Stimulated activated CD4-positive, alpha-beta T cell treated with anti-CD3 and anti-CD28 coated beads, Interleukin-1b, Interleukin-23, amount 100 ng/mL, for 1 hour (primary cell): ENCODE measurements at places on chromosomes 1 and 21.

DNA sequence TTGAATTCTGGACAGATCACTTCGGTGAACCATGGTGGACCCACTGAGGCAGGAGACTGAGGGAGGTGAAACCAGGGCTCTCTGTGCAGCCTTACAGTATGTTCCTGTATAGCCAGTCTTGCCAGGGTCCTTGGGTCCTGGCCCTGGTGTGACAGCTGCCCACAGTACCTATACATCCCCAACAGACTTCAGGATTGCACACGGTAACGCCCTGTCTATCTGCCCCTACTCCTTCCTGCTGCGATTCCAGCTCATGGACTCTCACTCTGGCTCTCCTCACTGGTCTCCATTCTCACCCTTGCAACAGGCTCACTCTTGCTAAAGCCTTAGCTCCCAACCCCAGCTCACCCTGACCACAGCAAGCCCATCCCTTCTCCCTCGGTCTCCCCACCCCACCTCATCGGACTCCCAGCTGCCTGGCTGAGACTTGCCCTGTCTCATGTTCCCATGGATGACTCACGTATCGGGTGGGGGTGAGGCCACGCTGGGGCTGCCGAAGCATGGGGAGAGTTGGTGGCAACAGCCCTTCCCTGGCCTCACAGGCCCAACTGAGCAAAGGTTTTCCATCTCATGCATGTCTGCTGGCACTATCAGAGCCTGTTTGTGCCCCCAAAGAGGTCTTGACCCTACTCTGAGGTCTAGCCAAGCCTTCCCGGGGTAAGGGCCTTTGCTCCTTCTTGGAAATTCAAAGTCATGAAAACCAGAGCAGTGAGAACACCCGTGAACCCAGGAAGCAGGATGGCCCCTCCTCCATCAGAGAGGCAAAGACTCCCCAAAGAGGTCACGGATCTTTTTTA, 7.1 kb downstream of the PHLDA3 start:
- DNase-seq: no peak

DNA sequence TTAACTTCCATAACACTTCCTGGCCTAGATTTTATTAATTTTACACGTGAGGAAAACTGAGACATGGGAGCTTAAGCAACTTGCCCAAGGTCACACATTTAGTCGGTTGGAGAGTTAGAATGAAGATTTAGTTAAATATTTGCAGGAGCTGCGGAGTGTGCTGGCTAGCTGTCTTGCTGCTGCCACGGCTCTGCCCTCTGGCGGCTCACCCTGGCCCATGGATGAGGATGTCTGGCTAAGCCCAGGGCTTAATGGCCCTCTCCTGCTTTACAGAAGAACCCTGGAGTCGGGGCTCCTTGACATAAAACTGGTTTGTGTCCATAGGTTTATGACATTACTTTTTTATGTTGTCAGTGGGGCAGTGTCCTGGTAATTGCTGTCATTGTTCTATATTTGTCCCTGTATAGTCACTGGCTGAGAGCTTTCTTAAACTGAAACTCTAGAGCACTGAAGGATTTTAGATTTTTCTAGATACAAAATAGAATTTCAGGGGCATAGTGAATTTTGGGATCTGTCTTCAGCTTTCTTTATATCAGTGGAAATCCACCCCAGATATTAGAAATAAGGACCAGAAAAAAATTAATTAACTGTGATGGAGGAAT, 88.9 kb upstream of the WLS start:
- DNase-seq: no peak

DNA sequence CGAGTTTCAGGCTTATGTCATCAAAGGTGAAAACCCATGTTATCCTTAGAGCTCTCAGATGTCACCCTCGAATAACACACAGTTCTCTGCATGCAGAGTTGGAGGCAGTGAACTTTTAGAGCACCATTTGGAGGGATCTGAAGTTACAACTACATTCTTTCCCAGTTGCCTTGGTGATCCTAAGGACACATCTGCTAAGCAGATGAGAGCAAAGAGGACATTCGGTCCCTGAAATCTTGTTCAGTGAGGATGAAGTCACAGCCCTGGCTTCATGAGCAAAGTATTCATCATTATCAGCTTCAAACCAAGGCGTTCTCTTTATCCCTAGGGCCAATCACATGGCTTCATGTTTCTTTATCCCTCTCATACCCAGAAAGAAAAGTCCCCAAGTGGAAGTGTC, 23.1 kb upstream of the MCOLN2 start:
- DNase-seq: no peak

DNA sequence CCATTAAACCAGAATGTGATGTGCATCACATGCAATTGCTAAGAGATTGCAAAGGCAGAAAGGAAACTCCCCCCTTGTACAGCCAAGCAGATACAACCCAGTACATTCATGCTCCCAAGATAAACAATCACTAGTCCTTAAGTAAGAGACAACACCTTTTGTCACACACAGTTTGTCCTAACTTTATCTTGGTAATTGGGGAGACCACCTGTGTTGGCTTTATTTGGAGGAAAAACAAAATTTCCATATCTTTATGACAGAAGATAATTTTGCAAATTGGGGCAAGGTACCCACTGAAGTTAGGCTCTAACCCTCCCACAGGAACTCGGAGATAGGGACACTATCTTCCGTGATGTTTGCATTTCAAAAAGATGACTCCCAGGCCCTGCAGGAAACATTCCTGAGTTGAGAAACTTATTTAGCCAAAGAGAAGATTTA, 175.0 kb upstream of the TNR start:
- DNase-seq: no peak

DNA sequence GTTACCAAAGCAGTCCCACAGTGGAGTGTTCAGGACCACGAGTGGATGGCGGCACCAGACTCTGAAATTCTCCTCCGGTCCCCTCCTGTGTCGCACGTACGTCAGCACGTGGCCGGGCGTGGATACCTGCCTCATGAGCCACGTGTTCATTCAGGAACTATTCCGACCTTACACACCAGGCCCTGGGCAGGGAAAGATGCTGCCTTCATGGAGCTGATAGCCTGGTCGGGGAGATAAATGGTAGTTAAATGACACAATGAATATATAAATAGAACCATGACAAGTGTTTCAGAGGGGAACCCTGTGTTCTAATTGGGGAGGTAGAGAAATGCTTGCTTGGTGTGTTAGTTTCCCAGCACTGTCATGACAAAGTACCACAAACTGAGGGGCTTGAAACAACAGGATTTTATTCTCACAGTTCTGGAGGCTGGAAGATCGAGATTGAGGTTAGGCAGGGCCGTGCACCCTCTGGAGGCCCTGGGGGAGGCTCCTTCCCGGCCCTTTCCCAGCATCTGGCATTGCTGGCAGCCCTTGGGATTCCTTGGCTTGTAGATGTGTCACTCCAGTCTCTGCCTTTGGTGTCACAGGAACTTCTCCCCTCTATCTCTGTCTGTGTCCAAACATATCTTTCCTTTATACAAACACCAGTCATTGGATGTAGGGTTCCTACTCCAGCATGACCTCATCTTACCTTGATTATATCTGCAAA, 28.9 kb upstream of the GPR137B start:
- DNase-seq: no peak

DNA sequence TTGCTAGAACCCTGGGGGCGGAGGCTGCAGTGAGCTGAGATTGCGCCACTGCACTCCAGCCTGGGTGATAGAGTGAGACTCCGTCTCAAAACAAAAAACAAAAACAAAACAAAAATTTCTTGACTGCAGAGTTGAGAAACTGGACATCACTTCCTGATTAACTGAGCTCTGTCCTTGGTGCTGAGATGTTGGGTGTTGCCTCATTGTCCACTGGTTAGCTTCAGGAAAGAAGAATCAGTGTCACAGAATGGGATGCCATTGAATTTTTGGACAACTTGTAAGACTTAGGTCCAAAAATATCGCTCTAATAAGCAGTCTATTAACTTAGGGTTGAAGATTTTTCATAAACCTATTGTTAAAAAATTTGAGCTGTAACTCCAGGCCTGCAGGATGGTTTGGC, 23.8 kb upstream of the KCNA10 start:
- no peak for DNase-seq

DNA sequence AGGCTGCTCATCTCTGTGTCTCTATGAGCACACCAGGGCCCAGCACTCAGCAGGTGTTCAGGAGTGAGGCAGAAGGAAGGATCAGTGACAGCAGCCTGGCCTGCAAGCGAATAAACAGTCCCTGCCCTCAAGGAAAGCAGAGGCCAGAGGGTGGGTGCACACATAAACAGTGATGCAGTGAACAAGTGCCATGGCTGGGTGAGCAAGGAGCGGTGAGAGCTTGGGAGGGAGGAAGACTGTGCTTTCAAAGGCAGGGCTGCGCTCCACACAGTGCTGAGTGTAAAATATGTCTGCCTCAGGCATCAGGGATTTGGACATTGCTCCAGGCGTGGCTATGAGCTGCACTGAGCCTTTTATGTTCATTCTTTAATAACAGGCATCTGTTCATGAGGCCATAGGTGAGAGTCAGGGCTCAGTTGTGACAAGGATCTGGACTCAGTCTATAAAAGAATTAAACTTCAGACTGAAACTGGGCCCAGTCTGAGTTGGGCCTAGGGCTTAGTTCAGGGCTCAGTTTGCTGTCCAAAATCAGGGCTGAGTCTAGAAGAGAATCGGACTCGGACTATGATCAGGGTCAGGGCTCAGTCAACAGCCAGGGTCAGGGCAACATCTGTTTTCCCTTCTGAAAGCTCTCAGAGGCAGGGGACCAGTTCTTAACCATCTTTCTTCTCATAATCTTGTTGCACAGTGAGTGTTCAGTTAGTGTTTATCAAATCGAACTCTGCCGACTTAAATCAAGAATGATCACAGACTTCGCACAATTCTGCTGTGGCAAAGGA, 213.7 kb downstream of the FOXD2 start:
- no peak for DNase-seq

- no peak for DNase-seq
Measured at GRCh38 chr1:228478912-228479711, 8.1 kb upstream of the RNF187 start.

- DNase-seq: no peak
Measured at GRCh38 chr1:18723701-18724411, 93.2 kb downstream of the PAX7 start.

GRCh38 chr1:60762176-60762575, 320.2 kb upstream of the NFIA start:
- DNase-seq: no peak

DNA sequence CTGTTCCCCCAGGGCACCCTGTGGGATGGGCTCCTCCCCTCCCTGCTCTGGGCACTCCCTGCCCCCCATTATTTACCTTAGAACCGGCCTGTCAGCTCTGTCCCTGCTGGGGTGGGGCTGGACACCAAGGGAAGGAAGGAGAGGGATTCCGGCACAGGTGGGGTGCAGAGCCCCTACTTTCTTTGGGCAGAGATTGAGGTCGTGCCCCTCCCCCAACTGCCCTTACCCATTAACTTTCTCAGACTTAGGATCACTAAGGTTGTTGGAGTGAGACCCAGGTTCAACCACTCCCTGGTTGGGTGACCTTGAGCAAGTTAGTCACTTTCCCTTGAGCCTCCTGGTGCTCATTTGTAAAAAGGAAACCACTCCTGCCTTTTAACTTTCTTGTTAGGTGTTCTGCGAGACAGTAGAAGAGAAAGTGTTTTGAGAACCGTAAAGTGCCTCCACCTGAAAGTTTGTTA, 57.0 kb upstream of the SYNC start:
- DNase-seq: no peak

- no peak for DNase-seq
Measured at GRCh38 chr1:151773702-151774101, 10.4 kb upstream of the MRPL9 start.

GRCh38 chr1:49163031-49163430, 386.3 kb upstream of the BEND5 start:
- no peak for DNase-seq

- no peak for DNase-seq
Measured at GRCh38 chr1:62722796-62723195, 34.6 kb upstream of the DOCK7 start.

DNA sequence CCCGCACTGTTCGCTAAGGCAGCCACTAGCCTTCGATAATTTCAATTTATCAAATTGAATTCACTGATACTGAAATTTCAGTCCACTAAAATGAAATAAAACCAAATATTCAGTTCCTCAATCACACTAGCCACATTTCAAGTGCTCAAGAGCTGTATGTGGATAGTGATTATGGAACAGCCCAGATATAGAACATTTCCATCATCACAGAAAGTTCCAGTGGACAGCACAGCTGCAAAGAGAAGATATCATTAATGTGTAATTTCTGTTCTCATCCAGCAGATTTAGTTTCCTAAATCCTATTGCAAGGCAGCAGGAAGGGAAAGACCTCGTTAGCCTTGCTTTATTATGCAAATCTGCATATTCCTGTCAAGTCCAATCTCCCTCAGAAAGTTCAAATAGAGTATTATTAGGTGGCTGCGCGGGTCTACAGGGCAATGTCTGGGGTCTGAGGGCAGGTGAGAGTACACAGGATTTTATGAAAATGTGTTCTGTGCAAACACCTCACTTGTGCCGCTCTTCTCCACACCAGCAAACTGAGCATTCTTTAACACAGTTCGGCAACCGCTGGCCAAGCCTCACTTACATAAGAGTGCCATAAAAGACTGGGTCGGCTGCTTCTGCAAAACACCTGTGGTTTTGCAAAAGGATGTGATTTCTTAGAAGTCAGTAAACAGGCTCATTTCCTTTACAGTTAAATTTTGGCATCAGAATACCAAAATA, 22.4 kb downstream of the CAPZB start:
- peak; percentile 29 for DNase-seq

GRCh38 chr1:100721526-100722207, 2.1 kb downstream of the VCAM1 start:
- no peak for DNase-seq

DNA sequence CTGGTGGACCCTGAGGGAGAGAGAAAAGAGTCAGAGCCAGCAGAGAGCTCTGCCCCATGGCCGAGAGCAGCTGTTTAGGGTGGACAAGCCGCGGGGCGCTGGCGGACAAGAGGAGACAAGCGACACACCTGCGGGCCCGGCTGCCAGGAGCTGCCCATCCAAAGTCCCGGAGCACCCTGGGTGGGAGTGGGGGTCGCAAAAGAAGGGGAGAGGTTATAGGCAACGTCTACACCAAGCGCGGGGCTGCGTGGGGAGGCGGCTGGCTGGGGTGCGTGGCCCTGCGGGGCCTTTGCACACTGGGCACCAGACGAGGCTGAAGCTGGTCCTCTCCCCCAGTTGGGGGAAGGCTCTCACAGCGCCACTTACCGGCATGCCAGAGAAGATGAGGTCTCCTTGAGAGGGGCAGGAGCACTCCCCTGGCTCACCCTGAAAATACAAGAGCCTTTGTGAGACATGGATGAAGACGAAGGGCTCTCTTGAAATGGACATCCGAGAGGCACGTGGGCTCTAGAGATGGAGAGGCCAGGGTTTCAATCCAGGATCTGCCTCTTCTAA, 24.1 kb downstream of the COL16A1 start:
- DNase-seq: no peak

GRCh38 chr1:235331401-235331800, 3.0 kb downstream of the GGPS1 start:
- no peak for DNase-seq

DNA sequence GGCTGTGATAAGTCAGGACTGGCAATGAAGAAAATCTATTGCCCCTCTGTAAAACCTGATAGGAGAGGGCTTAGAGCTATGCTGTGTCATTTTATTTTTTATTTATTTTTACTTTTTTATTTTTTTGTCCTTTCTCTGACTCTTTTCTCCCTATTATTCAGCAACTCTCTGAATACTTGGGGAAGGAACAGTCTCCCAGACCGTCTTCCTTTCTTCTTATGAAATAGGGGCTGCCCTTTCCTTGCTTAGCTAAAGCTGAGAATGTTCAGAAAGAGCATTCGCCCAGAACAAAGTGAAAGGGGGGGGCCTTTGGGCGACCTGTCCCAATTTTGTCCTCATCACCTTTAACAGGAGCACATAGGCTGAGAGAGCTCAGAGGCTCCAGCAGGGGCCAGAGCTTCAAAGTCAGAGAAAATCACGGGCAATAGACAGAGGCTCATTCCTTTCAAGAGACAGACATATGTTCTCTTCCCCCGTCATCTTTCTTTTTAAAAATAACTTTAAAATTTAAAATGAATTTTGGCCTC, 80.9 kb downstream of the RNF220 start:
- no peak for DNase-seq
